Cerebellar nuclear complex (tissue), 1 donor: ENCODE measurements at places on chromosomes 6 and 20.

GRCh38 chr6:6843057-6843627, 254.6 kb downstream of the LY86 start:
- no peak for DNase-seq

DNA sequence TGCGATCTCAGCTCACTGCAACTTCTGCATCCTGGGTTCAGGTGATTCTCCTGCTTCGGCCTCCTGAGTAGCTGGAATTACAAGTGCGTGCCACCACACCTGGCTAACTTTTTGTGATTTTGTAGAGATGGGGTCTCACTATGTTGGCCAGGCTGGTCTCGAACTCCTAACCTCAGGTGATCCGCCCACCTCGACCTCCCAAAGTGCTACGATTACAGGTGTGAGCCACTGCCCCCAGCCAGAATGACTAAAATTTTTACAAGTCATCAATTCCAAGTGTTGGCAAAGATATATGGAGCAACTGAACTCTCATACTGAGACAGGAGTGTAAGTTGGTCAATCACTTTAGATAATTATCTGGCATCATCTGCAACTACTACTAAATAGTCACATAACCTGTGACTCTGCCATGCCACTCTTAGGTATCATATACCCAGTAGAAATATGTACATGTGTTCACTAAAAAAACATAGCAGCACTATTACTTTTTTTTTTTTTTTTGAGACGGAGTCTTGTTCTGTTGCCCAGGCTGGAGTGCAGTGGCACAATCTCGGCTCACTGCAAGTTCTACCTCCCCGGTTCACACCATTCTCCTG, 3.0 kb downstream of the EIF6 start:
- DNase-seq = no peak

DNA sequence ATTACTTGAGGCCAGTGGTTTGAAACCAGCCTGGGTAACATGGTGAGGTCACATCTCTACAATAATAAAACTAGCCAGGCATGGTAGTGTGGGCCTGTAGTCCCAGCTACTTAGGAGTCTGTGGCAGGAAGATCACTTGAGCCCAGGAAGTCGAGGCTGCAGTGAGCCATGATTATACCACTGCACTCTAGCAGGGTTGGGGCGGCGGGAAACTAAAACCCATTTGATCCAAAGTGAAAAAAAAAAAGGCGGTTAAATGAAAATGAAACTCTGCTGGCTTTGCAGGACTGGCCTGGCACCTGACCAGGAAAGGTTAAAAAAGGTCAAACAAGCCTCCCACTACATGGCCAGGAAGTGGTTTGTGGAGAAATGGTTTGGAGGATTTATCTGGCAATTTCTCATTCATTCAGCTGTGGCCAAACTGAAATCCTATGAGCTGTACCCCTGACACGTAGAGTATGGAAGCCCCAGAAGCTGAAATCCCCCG, 36.6 kb downstream of the MTRES1 start:
- DNase-seq = no peak

GRCh38 chr6:139962654-139963347, 588.4 kb upstream of the CITED2 start:
- no peak for DNase-seq

GRCh38 chr6:149342525-149342924, 25.0 kb downstream of the TAB2 start:
- DNase-seq = no peak

DNA sequence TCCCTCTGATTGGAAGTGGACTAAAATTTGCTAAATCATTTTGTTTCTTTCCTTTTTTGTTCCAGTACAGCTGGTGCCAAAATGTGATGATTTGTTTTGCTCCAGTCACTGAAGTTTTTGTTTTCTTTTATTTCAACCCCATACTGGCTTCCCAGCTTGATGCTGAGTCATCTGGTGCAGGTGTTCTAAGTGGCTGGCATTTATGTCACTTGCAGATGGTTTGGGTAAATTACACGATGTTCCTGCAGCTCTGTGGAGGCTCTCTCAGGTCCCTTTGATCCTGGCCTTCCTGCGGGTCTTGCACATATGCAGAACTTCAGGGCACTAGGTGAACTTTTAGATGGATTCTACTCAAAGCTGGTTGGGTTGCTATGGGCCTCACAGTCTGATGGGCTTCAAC, 577.7 kb downstream of the HAO1 start:
- DNase-seq = no peak

DNA sequence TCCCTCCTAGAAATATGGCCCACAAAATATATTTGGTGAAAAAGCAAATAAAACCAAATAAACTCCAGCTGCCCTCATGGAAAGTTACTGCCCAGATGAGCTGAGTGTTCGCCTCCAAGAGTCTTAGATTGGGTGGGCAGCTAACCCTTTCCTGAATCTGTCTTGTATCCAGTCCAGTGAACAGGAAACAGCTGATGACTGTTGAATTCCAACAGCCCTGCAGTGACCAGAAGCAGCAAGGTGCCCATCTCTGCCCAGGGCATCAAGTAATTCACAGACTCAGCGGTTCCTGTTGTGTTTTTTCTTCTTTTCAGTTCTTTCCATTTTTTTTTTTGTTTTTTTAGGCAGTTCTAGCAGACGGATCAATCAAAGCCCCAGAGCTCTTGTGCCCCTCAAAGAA, 199.2 kb downstream of the UBE3D start:
- no peak for DNase-seq

DNA sequence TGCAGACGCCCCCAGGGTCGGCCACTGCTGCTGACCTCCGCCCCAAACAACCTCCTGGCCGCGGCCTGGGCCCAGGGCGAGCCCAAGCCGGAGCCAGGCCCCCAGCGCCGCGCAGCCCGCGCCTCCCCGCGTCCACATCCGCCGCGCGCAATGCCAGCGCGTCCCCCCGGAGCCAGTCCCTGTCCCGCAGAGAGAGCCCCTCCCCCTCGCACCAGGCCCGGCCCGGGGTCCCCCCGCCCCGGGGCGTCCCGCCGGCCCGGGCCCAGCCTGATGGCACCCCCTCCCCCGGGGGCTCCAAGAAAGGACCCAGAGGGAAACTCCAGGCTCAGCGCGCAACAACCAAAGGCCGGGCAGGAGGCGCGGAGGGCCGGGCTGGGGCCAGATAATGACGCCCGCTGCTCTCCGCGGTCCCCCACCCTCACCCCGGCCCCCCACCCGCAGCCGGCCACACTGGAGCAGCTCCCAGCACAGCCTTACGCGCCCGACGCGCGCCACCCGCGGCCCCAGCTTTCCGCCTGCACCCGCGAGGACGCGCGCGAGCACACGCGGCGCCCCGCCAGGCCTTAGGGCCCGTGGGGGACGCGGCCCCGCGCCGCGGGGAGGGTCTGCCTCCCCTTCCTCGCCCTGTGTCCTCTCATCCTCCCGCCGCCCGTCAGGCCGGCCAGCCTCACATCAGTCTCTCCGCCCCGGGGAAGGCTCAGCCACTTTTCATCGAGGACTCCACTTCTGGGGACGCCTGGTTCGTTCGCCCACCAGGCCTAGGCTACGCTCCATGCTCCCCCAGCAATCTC, 12.9 kb upstream of the SLC22A7 start:
- DNase-seq = no peak

DNA sequence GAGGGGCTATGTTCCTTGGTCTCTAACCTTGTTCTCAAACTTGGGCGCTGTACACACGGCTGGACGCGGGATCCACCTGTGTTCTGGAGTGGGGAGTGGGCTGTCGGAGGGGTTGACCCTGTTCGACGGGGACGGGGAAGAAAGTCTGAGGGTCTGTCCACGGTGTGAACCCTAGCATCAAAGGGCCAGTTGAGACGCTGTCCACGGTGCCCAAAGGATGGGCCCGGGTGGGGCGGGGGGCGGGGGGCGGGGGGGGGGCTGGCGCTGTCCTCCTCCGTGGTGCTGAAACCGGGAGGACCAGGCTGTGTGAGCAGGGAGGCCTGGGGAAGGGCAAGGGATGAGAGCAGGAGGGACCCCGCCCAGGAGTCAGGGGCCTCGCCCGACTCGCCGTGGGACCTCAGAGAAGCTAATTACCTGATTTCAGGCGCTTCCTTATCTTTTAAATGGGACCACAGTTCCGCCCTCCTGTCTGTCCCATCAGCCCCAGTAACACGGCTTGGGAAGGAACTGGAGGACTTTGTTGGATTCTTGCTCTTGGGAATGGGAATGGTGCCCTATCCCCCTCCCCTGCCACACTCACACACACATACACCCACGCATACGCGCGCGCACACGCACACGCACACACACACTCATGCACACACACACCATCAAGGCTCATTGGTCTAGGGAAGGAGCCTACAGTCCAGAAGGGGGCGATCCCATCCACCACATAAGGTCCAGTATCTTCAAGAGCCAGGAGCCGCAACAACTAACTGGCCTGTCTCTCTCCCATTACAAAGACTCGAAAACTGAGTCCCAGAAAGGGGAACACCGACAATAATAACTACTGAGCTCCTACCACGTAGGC, 1.0 kb upstream of the VSTM2L start:
- DNase-seq = no peak

- no peak for DNase-seq
Measured at GRCh38 chr6:3270258-3270657, 11.5 kb downstream of the PSMG4 start.

DNA sequence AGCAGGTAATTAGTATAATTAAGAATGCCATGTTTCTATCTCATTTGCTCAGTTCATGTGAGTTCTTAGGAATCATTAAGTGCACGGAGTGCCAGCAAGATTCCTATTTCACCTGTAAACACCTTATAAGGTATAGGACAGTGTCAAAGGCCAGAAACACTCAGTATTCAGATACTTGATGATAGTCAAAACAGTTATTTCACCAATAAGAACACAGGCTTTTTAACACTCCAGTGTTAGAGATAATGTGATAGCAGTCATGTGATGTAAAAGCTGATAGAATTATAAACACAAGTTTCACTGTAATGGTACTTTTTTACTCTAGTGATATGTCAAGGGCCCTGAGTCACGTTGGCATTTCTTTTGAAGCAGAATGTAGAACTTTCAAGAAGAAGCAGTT, at the start of gene GPRC6A:
Gene GPRC6A (minus strand): TSS at position 101 of the 400 bp plus-strand sequence. CDS start 70 bp downstream, at position 31.
- no peak for DNase-seq

GRCh38 chr6:151664390-151664789, 143.1 kb upstream of the ESR1 start:
- DNase-seq = no peak

DNA sequence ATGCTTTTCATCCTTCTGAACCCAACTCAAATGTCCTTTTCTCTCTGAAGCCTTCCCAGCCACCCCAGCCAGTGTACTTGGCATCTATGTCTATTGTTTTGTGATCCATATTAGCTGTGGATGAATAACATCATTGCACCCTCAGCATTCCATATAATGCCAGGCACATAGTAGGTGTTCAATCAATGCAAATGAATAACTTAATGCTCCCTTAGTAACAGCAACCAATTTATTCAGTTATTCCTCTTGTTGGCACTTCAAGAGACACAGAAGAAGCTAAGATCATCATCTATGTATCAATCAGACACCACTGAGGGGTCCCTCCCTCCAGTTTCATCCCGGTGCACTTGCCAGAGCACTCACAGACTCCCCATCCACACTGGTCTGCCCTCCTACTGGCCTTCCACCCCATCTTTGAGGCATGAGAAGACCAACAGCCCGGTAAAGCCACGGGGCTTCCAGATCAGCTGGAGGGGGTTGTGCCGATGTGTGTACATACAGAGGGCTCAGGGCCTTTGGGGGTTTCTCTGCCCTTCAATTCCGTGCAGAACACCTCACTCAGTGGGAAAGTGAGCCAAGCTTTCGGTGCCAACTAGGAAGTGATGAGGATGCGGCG, 2.4 kb upstream of the TAF8 start:
- no peak for DNase-seq

GRCh38 chr6:43338243-43338642, 29.6 kb upstream of the CRIP3 start:
- no peak for DNase-seq
